Naive B cell (primary cell): ENCODE measurements at places on chromosomes 6 and 20.
A peak's percentile ranks its signal among the peaks of the same experiment; 100 is the strongest.

- DNase-seq, result no peak
Measured at GRCh38 chr6:169779092-169779815, 27.8 kb downstream of the ERMARD start.

DNA sequence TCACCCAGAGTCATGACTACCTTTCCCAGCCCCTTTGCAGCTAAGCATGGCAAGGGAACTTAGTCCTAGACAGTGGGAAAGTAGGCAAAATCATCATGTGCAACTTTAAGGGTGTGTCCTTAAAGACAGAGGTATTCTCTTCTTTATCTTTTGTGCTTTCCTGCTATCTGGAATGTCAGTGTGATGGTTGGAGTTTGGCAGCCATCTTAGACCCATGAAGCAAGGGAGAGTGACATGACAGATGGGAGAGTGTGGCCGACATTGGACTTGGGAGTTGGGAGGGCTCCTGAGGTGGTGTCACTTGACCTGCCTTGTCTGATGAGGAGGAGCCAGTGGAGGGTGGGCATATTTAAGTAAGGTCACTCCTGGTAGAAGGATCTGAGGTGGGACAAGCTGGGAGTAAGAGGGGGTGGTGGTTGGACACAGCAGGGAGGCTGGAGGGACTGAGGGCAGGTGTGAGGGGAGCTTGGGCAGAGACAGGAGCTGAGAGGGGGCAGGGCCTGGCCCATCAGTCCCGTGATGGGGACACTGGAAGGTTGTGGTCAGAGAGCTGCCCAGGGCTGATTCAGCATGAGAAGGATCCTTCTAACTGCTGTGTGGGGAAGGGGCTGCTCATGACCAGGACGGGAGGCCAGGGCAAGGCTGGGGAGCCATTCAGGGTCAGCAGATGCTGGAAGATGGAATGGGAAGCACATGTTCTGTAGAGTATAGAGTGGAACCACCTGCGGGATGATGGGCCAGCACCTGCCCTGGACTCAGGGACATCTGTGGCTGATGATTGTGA, 29.5 kb upstream of the SULF2 start:
- no peak for DNase-seq

DNA sequence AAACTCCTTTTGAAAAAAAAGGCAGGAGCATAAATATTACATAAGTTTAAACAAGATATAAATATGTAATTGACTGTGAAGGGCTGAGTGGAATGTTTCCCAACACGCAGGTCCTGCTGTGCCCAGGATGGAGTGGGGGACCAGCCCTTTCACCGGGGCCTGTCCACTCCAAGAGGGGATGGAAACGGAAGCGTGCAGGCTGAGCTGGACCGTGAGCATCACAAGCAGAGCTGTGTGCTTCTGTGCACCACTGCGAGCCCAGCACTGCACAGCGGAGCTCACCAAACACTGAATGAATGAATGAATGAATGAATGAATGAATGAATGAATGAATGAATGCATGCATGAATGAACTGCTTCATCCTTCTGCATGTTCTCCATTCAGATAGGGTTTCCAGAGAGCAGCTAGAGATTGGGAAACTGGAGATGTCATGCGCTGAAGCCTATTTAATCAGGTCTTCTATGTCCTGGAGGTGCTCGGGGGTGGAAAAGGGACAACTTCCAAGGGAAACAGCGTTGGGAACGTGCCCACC, 157.7 kb downstream of the ANKRD60 start:
- no peak for DNase-seq

- no peak for DNase-seq
Measured at GRCh38 chr6:98927534-98927933, 20.2 kb downstream of the FBXL4 start.

- DNase-seq, result no peak
Measured at GRCh38 chr20:60477958-60478357, 519.7 kb downstream of the CDH26 start.

- DNase-seq, result no peak
Measured at GRCh38 chr6:116446399-116446798, 14.8 kb upstream of the CALHM6 start.

GRCh38 chr20:16132036-16132798, 441.0 kb downstream of the KIF16B start:
- DNase-seq, result no peak

DNA sequence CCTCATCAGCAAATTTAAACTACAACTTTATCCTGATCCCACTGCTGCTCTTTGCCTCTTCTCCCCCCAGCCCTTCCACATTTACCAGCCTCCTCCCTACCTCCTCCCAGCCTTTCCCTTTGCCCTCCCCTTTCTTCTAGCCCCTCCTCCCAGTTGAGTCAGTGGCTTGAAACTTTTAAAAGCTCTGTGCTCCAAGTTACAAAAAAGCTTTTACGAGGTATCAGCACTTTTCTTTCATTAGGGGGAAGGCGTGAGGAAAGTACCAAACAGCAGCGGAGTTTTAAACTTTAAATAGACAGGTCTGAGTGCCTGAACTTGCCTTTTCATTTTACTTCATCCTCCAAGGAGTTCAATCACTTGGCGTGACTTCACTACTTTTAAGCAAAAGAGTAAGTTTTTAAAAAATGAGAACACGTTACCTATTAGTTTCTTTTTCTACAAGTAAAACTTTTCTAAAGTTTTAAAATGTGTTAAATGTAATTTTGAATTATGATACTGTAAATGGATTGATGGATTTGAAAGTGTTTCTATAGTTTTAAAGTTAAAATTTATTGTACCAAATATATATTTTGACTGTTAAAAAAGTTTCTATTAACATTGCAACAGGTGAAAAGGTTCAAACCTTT, at the start of gene GJA1:
GJA1 (plus strand) TSS at position 203 of the 626 bp plus-strand sequence. CDS start 11,202 bp downstream, outside the sequence.
- DNase-seq, result no peak

GRCh38 chr6:138622967-138623366, 123.7 kb upstream of the NHSL1 start:
- DNase-seq, result no peak

GRCh38 chr6:33694401-33694931, 17.0 kb downstream of the UQCC2 start:
- peak; percentile 50 for DNase-seq

DNA sequence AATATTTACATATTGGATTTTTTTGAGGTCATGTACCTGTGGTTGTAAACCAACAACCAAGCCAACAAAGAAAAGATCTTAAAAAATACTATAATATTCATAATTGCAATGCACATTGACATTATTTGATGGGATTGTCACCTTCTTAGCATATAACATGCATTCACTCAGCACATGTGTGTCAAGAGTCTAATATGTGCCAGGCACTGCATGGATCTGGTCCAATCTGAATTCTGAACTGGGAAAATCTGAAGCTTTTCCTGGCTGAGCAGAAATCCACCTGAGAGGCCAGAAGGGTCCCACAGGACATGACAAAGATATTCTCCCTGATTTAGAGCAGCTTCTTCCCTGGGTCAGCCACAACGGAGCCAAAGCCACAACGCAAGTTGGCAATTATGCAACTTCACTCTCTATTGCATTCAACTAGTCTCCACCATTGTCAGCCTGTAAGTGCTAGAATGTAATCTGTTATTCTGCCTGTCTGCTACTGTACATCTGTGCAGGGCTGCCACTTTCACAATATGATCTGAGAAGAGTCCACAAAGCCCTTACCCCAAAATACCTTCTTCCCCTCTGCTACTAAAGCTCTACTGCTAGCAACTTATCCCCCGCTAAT, 17.0 kb upstream of the DDO start:
- DNase-seq, result no peak

- DNase-seq, result no peak
Measured at GRCh38 chr6:7996538-7997111, 67.6 kb downstream of the BLOC1S5 start.

- no peak for DNase-seq
Measured at GRCh38 chr20:47676912-47677634, 108.2 kb downstream of the SULF2 start.

DNA sequence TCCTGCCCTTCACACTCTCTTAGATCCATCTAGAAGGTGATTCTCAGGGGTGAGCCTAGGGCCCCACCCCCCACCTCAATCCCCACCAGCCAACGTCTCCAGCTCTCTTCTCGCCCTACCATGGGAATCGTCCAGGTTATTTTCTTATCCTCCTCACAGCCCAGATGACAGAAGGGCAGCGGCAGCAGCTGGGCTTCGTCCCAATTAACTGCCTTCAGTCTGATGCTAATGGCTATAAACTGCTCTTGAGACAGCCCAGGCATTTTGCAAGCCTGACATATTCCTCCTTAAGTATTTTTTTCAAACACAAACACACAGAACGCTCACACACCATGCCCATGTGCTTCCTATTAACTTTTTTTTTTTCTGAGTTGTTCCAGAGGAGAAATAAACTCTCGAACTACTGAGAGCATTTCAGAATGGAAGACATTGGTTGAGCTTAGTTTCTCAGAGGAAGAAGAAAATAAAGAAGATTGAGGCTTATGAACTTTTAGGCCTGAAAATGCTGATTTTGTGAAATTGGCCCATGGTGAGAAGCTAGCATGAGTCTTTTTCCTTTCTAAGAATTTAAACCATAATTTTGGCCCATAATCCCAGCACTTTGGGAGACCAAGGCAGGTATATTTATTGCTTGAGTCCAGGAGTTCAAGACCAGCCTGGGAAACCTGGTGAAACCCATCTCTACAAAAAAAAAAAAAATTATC, 124.6 kb downstream of the EYA2 start:
- no peak for DNase-seq

GRCh38 chr20:22579119-22579427, 5.3 kb downstream of the FOXA2 start:
- no peak for DNase-seq
